ENCODE measurements at places on chromosomes 3 and 15.

DNA sequence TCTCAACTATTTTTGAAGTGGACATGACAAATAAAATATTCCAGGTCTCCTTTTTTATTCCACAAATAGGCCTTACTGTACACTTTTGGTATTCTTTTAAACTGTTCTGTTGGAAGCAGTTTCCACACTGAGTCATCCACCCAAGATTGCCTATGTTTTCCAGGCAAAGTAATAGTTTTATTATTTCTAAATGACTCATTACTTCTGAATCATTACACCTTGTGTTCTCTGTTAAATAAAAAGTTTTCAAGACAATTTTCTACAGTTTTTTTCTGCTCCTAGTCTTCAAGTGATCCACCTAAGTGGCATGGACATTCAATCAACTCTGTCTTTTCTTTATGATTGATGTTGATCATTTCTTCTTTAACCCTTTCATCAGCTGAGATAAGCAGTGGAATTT, 26.5 kb downstream of the PPP2R3A start:
- DNase-seq, result no peak

DNA sequence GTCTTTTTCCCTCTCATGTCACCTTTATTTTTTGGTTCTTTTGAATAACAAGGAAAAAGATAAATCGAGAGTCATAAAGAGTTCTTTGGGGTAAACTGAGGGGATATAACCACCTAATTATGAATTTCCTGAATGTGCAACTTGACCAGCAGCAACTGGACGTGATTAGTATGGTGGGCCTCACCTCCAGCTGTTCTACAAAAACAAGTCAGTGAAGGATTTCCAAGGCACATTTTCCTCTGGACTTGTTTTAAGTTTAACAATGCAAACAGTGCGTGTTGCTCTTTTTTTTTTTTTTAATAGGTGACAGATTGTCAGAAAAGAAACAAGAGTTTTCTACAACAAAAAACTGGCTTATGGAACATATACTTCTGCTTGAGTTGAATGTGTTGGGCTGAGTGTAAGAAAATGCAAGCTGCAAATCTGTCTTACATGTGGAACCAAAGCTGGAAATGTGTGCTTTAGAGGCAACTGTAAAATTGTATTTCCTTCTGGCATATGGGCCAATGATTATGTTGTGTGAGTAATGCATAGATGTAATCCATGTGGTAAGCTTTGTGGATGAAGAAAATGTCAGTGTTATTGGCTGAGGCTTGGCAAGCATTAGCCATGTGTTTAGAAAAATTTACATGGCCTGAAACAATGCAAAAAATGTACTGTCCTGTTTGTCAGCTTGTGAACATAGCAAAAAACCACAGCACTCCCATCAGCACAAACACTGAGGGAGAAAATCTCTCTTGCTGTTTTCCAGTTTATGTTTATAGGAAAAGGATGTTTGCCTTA, 44.5 kb upstream of the FNDC3B start:
- DNase-seq, result no peak

- no peak for DNase-seq
These were observed 65.4 kb upstream of the THSD4 start for GRCh38 chr15:71049706-71050422.

DNA sequence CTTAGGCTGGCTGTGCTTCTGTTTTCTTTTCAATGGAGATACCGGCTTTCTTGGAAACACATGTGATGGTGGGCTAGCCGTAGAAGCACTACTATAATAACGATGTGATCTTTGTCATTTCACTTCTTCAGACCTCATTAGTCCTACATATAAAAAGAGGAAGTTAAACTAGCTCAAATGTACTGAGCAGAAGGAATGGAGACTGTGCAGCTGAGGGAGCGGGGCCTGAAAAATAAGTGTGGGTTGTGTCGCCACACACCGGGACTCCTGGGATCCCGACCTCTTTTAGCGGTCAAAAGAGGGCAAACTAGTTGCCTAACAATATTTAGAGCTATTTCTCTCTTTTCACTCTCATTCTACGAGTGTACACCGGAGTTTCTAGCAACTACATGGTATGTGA, 1.0 kb upstream of the RNF7 start:
- no peak for DNase-seq

- no peak for DNase-seq
These were observed 51.1 kb downstream of the SERP1 start for GRCh38 chr3:150495149-150495548.

DNA sequence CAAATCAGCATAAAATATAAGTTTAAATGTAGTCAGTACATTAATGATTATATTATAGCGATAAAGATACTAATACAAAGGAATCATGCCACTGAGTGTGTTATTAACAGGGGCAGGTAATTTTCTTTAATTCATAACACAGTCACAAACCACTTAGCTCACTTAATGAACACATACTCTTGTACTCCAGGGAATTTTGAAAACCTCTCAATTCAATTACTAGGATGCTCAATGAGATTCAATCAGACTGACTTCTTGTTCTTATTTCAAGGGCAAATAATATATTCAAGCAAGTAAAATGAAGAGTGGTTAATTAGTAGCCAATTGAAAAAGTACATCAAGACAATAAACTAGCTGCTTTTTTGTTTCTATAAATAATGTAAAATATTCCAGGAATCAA, 5.8 kb upstream of the SUCNR1 start:
- DNase-seq, result no peak

DNA sequence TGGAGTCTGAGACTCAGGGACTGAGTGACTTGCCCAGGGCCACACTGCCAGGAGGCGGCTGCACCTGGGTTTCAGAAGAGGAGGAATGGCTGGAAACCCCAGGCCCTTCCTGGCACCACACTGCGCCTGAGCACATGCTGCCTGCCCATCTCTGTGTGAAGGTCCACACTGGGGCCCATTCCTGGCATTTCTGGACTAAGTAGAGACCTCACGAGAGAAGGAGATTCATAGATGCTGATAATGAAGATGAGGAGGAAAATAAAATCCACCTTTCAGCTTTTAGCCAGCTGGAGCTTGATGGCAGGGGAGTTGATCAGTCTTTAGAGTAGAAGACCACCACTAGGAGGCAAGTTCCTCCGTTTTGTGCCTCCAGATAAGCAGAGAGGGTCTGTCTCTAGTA, 40.2 kb upstream of the TF start:
- no peak for DNase-seq

DNA sequence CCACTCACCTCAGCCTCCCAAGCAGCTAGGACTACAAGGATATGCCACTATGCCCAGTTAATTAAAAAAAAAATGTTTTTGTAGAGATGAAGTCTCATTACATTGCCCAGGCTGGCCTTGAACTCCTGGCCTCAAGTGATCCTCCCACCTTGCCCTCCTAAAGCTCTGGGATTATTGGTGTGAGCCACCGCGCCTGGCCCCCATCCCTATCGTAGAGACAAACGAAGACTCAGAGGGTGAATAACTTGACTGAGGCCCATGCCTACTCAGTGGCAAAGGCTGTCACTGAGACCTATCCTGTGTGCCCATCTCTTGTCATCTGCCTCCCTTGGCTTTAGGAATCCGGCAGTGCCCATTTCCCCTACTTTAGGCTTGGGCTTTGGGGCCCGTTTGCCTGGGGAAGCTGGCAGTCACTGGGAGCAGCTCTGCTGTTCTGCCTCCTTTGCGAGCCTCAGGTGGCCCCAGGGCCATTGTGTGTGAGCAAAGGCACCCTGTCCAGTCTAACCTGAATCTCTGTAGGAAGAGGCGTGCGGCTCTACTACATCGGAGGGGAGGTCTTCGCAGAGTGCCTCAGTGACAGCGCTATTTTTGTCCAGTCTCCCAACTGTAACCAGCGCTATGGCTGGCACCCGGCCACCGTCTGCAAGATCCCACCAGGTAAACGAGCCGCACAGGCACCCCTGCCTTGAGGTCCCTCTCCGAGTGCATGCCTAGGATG, 70.1 kb downstream of the AAGAB start:
- DNase-seq, result no peak

- DNase-seq, result no peak
These were observed 68.6 kb downstream of the ABHD5 start for GRCh38 chr3:43759297-43759782.

DNA sequence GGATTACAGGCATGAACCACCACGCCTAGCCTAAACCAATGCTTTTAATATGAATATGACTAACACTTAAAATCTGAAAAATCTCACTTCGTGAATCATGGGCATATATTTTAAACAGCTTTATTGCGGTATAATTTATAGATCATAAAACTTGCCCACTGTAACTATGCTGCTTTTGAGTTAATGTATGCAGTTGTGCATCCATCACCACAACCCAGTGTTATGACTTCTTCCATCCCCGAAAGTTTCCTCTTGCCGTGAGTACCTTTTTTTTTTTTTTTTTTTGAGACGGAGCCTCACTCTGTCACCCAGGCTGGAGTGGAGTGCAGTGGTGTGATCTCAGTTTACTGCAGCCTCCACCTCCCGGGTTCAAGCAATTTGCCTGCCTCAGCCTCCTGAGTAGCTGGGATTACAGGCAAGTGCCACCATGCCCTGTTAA, 7.1 kb downstream of the KAT2B start:
- DNase-seq, result no peak

All from NCI-H2081 treated with DMSO at 0.1 percent for 48 hours (cell line).